ENCODE measurements at places on chromosomes 2 and 18.

DNA sequence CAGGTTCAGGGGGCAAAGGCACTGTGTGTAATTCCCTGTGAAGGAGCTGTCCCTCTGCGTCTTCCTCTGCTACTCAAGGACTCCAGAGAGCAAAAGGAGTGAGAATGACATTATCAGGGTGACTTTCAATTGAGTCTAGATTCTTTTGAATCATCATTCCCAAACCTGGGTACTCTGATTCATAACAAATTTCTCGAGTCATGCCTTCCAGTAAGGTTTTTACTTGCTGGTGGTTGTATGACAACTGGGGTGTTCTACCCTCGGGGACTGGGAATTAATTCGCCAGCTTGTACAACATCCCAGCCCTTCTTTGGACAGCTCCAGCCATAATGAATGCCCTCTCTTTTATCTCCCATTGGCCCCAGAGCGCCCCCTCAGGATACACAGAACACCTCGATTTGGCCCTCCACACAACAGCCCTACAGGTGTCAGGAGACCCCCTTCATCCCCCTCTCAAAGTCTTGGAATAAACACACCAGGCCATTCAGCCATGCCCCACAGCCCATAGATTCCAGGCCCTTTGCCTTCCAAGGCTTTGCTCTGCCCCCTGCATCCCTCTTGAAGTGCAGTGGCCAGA, 254.5 kb downstream of the KLHL29 start:
- no peak for DNase-seq

- no peak for DNase-seq
Observed at GRCh38 chr2:174666312-174666711, 68.7 kb upstream of the WIPF1 start.

GRCh38 chr18:43161528-43161927, 46.0 kb upstream of the RIT2 start:
- DNase-seq, result no peak

DNA sequence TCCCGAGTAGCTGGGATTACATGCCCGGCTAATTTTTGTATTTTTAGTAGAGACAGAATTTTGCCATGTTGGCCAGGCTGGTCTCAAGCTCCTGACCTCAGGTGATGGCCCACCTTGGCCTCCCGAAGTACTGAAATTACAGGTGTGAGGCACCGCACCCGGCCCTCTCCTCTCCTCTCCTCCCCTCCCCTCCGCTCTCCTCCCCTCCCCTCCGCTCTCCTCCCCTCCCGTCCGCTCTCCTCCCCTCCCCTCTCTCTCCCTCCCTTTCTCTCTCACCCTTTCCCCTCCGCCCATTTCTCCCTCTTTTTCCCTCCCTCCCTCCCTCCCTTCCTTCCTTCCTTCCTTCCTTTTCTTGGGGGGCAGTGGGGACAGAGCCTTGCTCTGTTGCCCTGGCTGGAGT, 28.4 kb downstream of the CD8B start:
- no peak for DNase-seq

GRCh38 chr2:58215429-58215828, 25.7 kb downstream of the FANCL start:
- DNase-seq, result no peak

GRCh38 chr2:220424561-220424960, 797.1 kb downstream of the SLC4A3 start:
- no peak for DNase-seq

- no peak for DNase-seq
Observed at GRCh38 chr2:61993422-61994024, 88.0 kb downstream of the COMMD1 start.

DNA sequence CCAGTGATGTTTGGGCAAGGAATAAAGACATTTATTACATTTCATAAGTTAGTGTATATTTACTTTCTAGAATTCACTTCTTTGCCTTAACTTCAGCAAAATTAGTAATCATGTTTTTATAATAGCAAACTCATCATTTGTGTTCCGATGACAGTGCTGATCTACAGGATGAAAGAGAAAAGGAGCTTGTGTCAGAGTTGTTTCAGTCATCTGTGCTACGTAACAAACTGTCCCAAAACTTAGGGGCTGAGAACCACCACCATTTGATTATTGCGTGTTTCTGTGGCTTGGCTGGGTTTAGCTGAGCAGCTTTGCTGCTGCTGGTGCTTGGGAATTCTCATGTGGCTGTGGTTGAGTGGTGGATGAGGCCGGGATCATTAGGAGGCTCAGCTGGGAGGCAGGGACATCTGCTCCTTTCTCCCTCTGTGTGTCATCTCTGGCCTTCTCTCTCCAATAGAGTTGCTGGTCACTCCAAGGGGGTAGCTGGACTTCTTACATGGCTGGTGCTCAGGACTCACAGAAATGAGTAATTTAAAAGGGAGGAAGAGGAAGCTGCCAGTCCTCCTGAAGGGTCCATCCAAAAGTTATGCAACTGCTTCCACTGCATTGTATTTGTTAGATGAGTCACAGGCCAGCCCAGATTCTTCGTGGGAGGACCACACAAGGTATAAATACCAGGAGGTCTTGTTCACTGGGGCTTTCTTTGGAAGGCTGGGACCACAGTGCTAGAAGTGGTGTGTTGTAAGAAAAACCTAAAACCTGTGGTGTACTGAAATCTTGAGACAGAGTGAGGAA, 43.4 kb upstream of the HAAO start:
- no peak for DNase-seq

- DNase-seq, result no peak
Observed at GRCh38 chr18:57523171-57523956, 63.1 kb downstream of the FECH start.

GRCh38 chr18:11033503-11033902, 115.9 kb downstream of the PIEZO2 start:
- no peak for DNase-seq

GRCh38 chr2:98530114-98530513, 78.2 kb downstream of the COA5 start:
- DNase-seq, result no peak

GRCh38 chr2:238787501-238787900, 60.4 kb upstream of the TWIST2 start:
- DNase-seq, result no peak

DNA sequence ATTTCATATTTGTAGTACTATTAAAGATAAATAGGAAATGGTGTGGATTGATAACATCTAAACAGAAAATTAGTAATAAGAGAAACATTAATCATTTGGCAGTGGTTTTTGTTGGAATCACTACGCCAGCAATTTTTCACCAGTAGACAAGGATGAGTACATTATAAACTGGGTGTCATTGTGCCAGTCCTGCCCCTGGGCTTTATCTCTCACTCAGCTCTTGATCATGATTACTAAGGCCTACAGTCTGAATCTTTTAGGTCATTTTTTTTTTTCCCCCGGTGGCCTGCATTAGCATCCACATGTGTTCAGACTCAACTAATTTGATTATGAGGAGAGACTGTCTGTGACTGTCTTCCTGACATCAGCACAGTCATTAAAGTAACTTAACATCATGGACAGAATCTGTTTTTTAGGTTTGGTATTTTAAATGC, 16.2 kb downstream of the GULP1 start:
- no peak for DNase-seq

DNA sequence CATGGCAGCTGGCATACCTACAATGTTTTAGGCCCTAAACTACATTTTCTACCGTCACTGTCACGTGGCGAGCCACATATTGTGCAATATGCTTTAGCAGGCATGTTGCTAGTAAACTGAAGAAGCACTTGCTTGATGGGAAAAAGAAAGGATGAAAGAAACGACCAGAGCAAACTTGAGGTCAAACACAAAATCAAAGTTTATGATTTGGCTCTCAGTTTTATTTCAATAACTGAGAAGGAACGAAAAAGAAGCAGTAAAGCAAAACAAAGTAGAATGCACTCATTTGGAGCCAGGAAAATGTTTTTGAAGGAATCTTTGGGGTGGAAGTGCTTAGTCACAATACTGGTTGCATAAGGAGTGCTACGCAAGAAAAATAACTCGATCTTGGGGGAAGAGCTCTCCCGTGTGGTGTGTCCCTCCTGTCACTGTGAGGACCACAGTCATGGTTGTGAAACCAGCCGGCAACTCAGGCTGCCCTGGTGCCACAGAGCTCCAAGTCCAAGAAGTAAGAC, 349.8 kb downstream of the RBM43 start:
- DNase-seq, result no peak

GRCh38 chr2:13110825-13111224, 394.1 kb downstream of the TRIB2 start:
- no peak for DNase-seq

- no peak for DNase-seq
Observed at GRCh38 chr2:10985260-10985659, 73.5 kb downstream of the KCNF1 start.

GRCh38 chr2:36858551-36859365, 107.6 kb downstream of the STRN start:
- DNase-seq, result no peak

GRCh38 chr2:219521066-219521880, 7.0 kb downstream of the ASIC4 start:
- no peak for DNase-seq

DNA sequence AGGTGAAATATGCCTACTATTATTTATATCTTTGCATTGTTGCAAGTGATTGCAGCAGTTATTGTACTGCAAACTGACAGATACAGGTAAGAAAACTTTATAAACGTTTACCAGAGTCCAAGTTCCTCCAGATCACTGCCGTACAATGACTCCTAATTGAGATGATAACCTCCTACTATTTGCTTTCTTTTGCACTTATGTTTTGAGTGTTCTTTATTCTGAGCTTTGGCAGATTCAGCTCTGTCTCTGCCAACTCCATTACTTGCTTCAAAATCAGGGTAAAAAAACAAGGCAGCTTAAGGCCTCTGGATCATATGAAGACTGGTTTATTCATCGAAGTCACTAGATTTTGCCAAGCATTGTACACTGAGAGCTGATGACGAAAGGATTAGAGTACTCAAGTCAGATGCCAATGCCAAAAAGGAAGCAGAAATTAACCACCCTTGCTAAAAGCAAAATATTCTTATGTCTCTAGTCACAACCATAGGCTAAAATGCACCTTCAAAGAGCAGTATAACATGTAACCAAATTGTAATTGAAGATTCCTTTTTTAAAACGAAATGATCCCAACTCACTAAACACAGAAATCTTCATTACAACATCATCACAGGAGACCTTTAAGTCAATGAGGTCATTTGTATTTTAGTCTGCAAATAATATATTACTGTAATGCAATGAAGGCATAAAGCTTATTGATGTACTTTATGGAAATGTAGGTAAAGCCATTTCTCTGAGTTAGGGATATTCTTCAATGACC, 10.5 kb upstream of the IKZF2 start:
- no peak for DNase-seq

- DNase-seq, result no peak
Observed at GRCh38 chr2:32825291-32825712, 121.5 kb upstream of the LTBP1 start.

DNA sequence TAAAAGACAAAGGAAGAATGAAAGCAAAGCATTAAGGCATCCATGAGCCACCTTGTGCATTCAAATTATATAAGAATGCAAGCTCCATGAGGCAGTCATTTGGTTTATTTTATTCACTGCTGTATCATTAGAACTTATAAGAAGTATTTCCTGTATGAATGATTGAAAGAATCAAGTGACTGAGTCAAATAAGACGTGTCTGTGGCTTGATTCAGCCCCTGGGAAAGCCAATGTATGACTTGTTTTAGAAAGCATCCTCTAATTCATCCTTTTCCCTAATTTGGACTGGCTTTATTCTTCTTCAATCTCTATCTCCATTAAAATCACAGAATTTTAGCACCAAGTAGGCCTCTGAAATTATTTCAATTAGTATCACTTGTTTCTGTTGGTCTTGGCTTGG, 461.1 kb downstream of the LPIN1 start:
- DNase-seq, result no peak

GRCh38 chr18:24846138-24846537, 385.7 kb downstream of the HRH4 start:
- no peak for DNase-seq

DNA sequence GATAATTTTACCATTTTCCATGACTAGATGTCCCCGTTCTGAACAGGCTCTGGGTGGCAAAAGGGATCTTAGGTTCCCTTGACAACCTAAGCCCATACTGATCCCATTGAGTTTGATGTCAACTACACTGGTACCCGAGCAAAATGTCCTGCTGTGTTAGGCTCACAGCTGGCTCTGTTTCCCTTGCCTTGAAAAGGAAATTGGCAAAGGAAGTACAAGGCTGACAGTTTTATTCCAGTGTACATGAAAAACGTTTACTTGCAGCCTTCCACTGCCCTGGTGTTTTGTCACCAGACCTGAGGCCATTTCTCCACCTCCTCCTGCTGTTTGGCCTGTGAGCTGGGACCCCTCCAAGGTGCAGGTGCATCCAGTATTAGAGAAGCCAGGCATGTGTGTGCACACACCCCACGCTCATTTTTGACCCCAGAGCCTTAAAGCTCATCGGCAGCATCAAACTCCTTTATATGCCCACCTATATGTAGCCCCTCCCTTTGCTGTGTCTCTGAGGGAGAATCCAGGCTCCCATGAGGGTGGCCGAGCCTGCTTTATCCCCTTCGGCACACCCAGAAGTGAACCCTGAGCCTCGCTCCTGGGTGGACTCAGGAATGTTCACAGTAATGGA, 171.3 kb downstream of the NDUFA10 start:
- no peak for DNase-seq

DNA sequence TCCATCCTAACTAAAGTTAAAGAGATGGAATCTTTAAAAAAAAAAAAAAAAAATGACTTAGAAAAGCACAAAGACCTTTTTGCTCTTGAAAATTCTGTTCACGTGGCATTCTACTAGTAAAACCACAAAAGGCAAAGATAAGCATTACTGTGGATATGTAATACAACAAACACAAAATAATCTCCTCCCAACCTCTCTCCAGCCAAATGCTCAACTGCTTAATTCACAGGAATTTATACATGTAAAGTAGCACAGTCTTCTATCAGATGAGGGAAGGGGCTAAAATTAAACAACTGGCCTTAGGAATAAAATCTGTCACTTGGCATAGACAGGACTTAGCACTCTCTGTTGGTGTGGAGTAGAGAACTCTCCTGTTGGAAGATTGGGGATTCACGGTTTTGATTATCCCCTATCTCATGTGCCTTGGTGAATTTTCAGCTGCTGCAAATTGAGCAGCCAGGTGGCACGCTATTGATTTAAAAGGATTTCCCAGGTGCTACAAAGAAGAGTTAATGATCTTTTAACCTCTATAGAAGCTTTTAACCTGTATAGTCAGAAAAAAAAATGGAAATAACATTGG, 57.4 kb downstream of the ATIC start:
- no peak for DNase-seq

DNA sequence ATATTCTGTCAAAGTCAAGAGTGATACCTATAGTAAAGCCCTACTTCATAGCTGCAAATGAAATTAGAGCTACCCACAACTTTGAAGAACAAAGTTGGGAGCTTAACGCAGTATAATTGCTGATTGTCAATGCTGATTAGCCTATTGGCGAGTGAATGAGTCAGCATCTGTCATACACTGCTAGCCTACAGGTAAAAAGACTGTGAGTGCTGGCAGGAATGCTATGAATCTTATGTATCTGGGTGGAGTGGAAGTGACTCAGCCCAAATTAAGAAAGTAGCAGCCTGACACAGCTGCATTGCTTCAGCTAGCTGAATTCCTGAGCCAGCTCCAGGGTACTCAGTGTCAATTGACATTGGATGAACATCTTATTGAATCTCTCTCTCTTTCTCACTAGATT, 179.4 kb upstream of the DCC start:
- no peak for DNase-seq
